Natural killer cell treated with Interleukin-12 subunit alpha and Interleukin-12 subunit beta and Interleukin-15 and Interleukin-18, amount 100 ng/mL, for 72 hours (primary cell): ENCODE measurements at places on chromosomes 6 and 20. TPM values are rescaled to one million over a fixed set of nuclear protein-coding genes. Genes with fewer than 3 reads are reported as not detected.

Gene SLC32A1
- not detected for total RNA-seq

DNA sequence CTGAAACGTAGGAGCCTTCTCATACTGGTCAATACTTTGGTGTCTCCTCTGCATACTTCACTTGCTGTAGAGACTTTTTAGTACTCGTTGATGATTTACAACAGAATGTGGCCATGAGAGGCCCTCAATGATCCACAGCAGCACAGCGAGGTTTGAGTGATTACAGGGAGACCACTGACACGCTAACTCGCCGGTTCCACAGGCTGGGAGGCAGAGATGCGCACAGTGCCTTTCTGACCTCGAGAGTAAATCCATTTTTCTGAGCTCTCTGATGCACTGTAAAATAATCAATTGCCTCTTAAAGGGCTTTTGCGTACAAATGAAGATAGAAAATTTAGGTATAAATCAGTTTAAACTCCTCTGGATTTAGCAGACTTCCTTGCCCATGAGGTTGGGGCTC is 56.2 kb upstream of the TBC1D7 start:
- peak overlapping the region; percentile 25 for H3K27ac ChIP-seq
- no peaks in the 10 kb centered on the region for H3K36me3 ChIP-seq
- H3K4me1 ChIP-seq = peaks cover 63% of the 10 kb centered on the region

DNA sequence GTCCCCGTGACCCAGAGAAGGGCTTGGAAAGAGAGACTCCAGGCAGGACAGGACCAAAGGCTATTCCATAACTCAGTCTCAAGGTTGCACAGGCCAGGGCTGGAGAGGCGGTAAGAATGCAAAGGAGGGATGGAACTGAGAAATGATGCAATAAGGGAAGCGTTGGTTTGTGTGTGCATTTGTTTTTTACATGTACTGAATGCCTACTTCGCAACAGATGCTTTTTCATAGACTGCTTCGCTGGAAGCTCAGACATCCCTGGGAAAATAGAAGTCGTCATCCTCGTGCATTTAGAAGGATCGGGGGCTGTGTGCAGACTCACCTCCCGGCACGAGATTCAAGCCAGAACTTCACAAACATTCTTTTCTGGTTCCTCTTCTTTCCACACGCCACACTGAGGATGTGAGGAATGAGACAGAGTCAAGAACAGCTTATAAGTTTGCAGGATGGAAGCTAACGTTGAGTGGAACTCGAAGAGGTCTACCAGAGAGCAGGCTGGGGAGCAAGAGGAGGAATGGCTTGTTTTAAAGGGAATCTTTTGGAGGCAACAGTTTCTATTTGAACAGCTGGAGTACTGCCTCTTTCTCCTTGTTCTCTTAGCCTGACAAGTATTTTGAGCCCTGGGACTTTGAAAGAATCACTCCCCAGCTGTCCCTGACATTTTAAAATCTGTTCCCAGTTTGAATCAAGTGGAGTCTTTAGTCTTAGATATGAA is 19.3 kb upstream of the LY86 start:
- no peak overlapping the region for H3K4me3 ChIP-seq
- peaks cover 4% of the 10 kb centered on the region for H3K36me3 ChIP-seq
- peaks cover 14% of the 10 kb centered on the region for H3K27me3 ChIP-seq
- no peak overlapping the region for H3K27ac ChIP-seq
- no peak for DNase-seq

Gene PNLDC1
- total RNA-seq = 1.1 TPM

- no peak overlapping the region for H3K27ac ChIP-seq
- H3K27me3 ChIP-seq = no peaks in the 10 kb centered on the region
- no peak overlapping the region for H3K4me3 ChIP-seq
- DNase-seq = no peak
Measured at GRCh38 chr6:112485827-112486212, 138.7 kb downstream of the RFPL4B start.

DNA sequence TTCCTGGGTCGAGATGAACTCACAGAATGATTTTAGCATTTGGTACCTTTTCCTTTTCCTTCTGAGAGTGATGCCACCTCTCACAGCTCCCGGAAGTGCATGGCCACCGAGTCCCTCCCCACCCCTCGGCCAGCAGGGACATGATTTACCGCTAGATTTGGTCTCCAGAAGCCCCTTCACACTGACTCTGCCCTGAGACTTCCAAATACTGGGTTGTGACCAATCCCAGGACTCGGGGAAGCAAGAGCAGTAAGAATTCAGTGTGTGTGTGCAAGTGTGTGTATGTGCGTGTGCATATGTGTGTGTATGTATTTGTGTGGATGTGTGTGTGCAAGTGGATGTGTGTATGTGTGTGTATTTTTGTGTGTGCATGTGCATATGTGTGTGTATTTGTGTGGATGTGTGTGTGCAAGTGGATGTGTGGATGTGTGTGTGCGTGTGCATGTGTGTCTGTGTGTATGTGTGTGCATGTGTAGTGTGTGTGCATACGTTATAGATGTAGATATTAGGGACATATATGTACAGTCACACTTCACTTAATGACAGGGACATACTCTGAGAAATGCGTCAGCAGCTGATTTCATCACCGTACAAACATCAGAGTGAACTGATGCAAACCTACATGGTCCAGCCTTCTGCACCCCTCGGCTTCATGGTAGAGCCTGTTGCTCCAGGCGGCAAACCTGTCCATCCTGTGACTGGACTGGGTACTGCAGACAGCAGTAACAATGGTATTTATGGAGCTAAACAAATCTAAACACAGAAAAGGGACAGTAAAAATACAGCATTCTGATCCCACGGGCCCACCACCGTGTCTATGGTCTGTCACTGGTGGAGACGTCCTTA is 374.5 kb downstream of the TAF4 start:
- H3K4me3 ChIP-seq = no peak overlapping the region
- no peak overlapping the region for H3K27ac ChIP-seq
- peak; percentile 37 for DNase-seq
- H3K27me3 ChIP-seq = peaks cover 8% of the 10 kb centered on the region
- no peaks in the 10 kb centered on the region for H3K4me1 ChIP-seq

Gene MLN
- not detected for total RNA-seq

DNA sequence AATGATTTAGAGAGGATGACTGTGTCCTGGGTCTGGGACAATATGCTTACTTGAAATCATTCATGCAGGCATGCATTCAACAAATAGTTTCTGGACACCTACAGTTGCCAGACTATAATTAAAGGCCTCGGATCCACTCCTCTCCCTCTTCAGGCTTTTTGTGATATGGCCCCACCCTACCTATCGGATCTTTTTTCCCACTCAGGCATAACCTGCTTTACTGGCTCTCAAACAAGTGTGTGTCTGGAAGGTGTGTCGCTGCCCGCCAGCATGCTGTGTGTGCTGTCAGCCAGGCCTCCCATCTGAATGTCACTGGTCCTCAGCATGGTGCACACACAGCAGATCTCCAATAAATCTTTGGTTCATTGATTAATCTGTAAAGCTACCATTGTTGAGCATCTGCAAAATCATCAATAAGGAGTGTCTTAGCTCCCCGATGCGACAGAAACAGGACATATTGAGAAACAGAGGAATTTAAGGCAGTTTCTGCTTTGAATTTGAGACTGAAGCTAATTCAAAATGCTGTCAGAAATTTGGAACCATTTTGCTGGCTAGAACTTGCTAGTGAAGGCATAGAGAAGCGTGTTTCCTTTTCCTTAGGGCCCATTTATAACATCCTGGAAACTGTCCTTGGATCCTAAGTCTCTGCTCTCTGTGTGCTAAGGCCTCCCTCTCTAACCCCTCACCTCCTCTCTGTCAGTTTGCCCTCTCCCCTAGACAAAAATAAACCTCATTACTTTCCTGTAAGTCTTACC is 23.5 kb upstream of the CCN6 start:
- no peaks in the 10 kb centered on the region for H3K36me3 ChIP-seq
- peak overlapping the region; percentile 29 for H3K27ac ChIP-seq
- peaks cover 31% of the 10 kb centered on the region for H3K4me1 ChIP-seq
- H3K4me3 ChIP-seq = no peak overlapping the region
- H3K27me3 ChIP-seq = peaks cover 2% of the 10 kb centered on the region

- H3K27ac ChIP-seq = no peak overlapping the region
- no peaks in the 10 kb centered on the region for H3K4me1 ChIP-seq
- peaks cover 43% of the 10 kb centered on the region for H3K27me3 ChIP-seq
- peaks cover 22% of the 10 kb centered on the region for H3K36me3 ChIP-seq
- no peak overlapping the region for H3K4me3 ChIP-seq
- no peak for DNase-seq
Measured at GRCh38 chr6:26743941-26744699, 84.6 kb upstream of the ZNF322 start.
